ENCODE measurements at places on chromosomes 11 and 22.

DNA sequence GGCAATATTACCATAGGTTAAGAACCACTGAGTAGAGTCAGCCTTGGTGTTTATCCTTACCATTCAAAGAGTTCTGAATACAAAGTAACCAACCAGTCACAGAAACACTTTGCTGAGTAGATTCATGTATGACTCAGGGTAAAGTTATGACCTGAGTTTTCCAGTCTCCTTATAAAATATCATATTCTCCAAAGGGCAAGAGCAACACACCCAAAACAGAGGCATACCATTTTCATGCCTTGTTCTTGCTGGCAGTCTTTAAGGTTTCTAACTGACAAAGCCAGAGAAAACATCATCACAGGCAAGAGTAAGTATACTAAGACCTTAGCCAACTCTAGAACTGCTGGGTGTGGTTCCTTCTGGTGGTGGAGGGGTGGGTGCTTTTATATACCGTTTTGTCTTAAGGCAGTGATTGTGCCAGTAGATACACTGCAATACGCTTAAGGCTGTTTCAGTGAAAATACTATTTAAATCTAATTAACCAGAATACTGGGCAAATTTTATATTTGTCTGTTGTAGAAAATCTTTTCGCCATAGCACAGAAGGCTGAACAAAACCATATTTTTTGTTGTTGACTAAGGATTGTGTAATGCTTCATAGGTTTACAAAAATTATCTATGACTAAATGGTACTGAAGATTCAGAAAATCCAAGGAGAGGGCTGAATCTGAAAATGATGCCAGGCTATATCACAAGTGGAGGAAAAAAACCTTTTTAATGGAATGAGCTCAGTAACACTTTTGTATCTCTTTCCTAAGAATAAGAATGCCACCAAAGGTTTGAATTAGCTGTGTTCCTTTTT, 3.0 kb downstream of the ATL3 start:
- DNase-seq: no peak

- no peak for DNase-seq
Measured at GRCh38 chr11:91756829-91757480, 467.7 kb upstream of the FAT3 start.

GRCh38 chr22:49763696-49764095, 64.0 kb downstream of the BRD1 start:
- DNase-seq: no peak

DNA sequence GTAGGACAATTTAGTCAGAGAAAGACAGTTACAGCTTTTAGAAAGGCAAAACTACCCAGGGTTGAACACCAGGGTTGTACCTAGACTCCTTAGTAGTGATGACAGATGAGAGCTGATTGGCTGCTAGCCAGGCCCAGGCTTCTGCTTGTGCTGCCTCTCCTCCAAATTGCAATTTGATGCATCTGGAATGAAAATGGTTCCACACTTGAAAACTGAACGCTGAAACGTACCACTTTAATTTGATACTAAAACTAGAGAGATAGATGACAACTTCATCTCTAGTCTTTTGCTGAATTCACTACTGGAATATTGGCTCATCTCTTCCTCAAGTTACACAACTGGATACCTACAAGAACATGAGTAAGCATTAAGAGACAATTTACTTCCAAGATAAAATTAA, 19.2 kb upstream of the FNBP4 start:
- no peak for DNase-seq

- no peak for DNase-seq
Measured at GRCh38 chr22:22573047-22573889, 14.2 kb upstream of the PRAME start.
